Activated CD8-positive, alpha-beta memory T cell treated with anti-CD3 and anti-CD28 coated beads for 48 hours (primary cell): ENCODE measurements at places on chromosomes 6 and 20.

- no peak for DNase-seq
These were observed 53.6 kb downstream of the CDC40 start for GRCh38 chr6:110233770-110234374.

- no peak for DNase-seq
These were observed 11.2 kb downstream of the CNBD2 start for GRCh38 chr20:35979544-35979943.

GRCh38 chr20:35172434-35172806, 548 bp downstream of the PROCR start:
- no peak for DNase-seq

GRCh38 chr6:73377225-73377624, 7.5 kb upstream of the OOEP start:
- DNase-seq = no peak

DNA sequence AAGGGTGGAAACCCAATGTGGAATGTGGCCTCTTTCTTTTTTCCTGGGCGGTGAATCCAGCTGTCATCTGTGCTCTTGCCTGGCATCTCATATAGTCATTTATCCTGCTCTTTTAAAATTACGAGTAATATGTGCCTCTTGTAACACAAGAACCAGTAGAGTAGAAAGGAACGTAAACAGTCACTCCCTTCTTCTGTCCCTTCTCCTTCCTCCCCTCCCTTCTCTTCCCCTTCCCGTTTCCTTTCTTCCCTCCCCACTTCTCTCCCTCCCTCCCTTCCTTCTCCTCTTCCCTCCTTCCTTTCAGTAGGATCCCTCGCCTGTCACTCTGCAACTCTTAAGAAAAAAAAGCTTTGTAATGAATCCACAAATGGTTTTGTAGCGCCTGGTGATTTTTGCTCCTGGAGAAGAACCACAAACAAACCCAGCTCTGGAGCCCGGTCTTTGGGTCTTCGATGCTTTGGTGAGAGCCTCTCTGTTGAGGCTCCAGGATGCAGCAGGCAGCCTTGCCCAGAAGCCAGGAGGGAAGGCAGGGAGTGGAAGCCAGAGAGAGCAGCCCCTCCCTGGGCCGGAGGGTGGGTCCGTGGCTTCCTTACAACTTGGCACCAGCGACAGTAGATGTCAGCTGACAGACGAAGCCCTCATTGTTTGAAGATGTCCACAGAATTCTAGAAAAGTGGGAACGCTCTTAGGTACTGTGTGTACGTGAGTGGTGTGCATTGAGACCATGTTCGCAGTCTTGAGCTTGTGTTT, 15.0 kb downstream of the DUSP22 start:
- DNase-seq = no peak

DNA sequence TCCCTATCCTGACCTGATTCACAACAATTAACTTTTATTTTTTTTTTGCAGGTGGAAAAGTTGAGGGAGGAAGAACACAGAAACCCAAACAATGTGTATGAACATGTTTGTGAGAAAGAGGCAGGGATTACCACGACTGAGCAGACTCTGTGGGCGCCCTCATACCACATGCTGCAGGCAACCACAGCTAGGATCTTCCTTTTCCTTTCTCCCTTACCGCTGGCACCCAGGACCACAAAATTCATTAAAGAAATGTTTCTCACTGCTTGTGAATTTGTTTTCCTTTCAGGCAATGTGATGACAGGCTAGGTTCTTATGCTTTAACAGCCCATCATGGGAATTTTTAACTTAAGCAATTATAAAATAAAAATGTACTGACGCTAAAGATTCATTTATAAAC, 287.1 kb downstream of the GMDS start:
- no peak for DNase-seq

DNA sequence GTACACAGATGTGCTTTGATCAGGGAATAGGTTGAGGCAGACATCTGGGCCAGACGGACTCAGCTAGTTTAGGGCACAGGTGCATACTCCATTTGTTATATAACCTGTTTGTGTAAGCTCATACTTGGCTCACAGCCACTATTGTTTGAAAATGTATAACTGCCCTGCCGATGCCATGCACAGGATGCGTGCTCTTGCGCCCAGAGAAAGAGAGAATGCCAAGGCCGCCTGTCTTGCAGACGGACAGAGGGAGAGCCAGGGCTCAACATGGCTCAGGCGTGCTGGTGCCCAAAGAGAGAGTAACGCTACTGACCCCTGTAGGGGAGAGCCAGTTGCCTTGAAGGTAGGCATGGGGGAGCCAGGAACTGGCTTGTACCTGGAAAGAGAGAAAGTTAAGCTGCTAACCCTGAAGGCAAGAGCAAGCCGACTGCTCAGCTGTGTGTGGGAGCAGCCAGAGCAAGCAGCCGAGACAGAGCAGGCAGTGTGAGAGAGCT, 57.7 kb downstream of the FAM229B start:
- DNase-seq = no peak

DNA sequence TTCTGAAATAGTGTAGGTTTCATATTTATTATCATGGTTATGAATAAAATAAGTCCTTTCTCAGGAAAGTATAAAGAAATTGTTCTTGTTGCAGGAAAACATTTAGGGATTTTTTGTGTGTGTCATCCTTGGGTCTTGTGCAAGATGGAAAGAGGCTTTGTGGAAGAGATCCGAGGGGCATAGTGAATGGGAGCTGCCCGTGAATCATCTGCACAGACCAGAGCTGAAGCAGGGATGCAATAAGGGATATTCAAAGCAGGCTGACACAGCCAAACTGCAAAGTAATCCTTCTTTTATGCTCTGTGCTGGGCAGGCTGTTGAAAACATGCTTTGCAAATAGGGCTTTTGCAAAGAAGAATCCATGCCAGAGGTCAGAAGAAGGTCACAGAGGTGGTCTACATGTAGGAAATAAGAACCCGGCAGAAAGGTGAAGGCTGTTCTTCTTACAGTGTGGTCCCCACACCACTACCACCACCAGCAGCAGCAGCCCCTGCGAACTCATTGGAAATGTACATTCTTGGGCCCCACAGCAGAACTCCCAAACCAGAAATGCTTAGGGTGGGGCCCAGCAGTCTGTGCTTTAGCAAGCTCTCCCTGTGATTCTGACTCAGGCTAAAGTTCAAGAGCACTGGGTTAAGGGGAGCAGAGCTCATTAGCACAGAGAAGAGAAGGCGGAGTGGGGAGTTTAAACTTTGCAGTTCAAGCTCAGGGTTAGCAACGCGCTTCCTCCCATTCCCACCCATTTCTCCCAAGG, 237.6 kb downstream of the QKI start:
- no peak for DNase-seq

DNA sequence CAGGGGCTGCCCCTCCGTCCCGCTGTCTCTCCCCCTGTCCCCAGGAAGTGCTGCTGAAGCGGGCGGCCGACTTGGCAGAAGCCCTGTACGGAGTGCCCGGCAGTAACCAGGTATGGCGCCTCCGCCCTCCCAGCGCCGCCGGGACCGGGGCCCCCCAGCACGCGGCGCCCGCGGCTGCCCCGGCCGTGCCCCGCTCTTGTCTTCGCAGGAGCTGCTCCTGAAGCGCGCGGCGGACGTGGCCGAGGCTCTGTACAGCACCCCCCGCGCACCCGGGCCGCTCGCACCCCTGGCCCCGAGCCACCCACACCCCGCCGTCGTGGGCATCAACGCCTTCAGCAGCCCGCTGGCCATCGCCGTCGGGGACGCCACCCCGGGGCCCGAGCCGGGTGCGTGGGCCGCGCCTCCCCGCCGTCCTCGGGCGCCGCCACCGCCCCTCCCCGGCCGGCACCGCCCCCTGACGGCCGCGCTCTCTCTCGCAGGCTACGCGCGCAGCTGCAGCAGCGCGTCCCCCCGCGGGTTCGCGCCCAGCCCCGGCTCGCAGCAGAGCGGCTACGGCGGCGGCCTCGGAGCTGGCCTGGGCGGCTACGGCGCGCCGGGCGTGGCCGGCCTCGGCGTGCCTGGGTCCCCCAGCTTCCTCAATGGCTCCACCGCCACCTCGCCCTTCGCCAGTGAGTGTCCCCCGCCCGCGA, 48.4 kb downstream of the CPXM1 start:
- no peak for DNase-seq

GRCh38 chr20:54254596-54254995, 46.7 kb downstream of the PFDN4 start:
- DNase-seq = no peak

GRCh38 chr6:135054226-135054568, 425 bp downstream of the HBS1L start:
- no peak for DNase-seq

- DNase-seq = no peak
These were observed 129.7 kb downstream of the RALGAPA2 start for GRCh38 chr20:20582734-20583133.

DNA sequence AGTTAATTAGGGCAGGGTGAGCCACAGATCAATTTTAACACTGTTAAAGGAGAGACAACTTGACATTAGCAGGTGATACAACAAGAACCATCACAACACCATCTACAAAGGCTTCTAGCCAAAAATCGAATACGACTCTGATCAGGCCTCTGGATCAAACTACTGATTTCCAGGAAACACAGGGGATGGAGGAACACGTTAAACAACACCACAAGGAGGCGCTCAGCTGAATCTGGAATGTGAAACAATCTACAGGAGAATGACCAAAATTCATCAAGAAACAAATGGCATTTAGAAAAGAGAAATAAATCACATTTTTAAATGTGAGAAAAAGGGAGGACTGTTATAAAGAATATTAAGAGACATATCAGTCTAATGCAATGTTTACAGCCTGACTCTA, 13.5 kb upstream of the MAFB start:
- DNase-seq = no peak

GRCh38 chr6:25094726-25095125, 159.0 kb upstream of the RIPOR2 start:
- no peak for DNase-seq

DNA sequence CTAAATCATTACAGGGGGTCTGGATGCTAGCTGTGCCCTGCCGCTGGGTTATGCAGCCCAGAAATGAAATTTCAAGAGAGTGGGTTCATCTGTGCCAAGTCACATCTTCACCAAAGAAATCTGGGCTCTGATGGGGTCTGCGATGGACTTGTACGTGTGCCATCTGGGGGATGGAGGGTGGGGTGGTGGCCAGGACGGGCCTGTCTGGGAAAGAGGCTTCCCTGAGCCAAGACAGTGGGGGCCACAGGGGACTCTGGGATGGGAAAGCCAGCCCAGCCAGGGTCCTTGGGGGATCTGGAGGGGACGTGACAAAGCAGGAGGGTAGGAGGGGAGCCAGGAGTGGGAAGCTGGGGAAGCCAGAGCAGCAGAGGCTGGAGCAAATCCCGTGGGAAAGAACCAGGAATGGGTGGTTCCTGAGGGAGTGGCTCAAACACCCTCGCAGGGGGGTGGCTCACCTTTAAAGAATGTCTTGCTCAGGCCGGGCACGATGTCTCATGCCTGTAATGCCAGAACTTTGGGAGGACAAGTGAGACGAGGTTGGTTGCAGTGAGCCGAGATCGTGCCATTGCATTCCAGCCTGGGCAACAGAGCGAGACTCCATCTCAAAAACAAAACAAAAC, 36.3 kb upstream of the SULF2 start:
- DNase-seq = no peak

DNA sequence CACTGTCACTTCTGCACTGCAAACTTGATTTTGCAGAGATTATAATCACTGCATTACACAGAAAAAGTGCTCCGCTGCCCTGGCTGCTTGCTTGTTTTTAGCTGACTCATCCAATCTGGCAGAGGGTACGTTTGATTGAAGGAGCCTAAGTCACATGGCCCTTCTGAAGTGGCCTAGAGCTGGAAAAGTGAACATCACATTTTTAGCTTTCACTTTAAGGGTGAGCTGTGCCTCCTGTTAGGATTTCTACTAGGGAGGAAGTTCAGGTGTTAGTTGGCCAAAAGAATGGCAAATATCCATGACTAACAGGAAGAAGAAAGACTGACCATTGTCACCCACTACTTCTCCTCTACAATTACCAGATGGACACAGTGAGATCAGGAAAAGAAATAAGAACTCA, 889.1 kb upstream of the MAP3K7 start:
- DNase-seq = no peak

DNA sequence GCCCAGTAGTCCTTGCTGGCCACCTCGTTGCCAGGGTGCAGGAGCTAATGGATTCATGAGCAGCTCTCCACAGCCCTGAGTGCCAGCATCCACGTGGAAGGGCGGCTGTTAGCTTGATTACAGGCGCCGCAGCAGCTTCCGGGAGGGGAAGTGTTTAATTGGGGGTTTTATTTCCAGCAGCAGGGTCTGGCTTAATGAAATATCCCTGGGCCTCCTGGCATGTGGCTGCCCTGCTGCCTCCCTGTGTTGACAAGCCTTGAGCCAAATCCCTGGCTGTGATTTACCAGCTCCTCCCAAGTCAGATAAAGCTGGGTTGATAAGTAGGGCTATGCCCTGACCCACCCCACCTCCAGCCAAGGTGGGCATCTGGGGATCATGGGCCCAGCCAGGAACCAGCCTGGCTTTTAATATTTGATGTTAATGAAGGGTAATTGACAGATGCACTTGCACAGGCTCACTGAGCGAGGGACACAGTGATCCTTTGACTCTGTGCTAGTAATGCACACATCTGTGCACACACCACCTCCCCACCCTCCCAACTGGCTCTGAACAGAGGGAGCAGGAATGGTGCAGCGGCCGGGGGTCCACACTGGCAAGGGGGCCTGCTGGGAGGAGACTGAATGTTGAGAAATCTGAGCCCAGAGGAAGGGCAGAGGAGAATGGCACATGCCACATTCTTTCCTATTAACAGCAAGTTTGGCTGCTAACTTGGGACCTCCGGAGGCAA, 13.6 kb downstream of the GLP1R start:
- no peak for DNase-seq

GRCh38 chr6:149230712-149231460, 86.6 kb upstream of the TAB2 start:
- DNase-seq = no peak

- no peak for DNase-seq
These were observed 115.4 kb upstream of the BTN3A2 start for GRCh38 chr6:26249707-26249956.

- DNase-seq = no peak
These were observed 15.0 kb upstream of the TBC1D22B start for GRCh38 chr6:37242429-37243052.

DNA sequence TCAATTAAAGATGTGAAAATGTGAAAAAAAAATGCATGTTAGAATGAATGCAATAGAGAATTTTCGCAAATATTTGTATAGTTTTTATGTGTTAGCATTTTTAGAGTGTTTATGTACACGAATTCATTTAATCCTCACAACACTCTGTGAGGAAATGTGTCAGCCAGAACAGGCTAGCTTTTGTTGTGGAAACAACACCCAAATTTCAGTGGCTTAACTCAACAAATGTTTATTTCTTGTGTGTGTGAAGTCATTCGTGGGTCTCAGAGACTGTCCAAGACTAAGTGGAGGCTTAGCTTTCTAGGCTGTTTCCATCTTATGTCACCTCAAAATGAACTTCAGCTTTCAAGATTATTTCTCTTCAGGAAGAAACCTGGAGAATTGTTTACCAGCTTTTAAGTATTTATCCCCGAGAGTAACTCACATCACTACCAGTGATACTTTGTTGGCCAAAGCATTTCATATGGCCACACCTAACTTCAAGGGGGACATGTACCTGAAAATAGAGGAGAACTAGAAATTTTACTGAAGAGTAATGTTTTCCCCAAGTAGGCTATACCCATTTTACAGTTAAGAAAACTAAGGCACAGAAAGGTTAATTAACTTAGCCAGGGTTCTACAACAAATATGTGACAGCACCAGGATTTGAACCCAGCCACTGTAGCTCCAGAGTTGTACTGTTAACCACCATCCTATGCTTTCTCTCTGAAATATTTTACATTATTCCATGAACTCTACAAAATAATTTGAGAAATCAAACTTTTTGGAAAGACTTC, 306.1 kb downstream of the QKI start:
- no peak for DNase-seq
